Stomach (tissue), 19 donors: ENCODE measurements at places on chromosomes 4 and X. TPM values are rescaled to one million over a fixed set of nuclear protein-coding genes. Genes with fewer than 3 reads are reported as not detected.

The SMIM10L2A gene
- 1.7 TPM for total RNA-seq

The TCP11X2 gene
- total RNA-seq, result not detected

The TEX13D gene
- total RNA-seq, result not detected

The KLHL4 gene
- not detected for total RNA-seq

The ODAPH gene
- total RNA-seq, result not detected

The STOX2 gene
- 20.6 TPM for total RNA-seq

The MGST2 gene
- total RNA-seq, result 153 TPM

The BEX1 gene
- not detected for total RNA-seq

The TLR2 gene
- 0.29 TPM for total RNA-seq

The FRMD7 gene
- total RNA-seq, result not detected

The PDE5A gene
- total RNA-seq, result 87.9 TPM

The PGAM4 gene
- not detected for total RNA-seq

The TMEM144 gene
- total RNA-seq, result 2.2 TPM

The TMEM154 gene
- 5.5 TPM for total RNA-seq

The NALF2 gene
- total RNA-seq, result not detected

The UGT2B11 gene
- total RNA-seq, result 0.29 TPM

The SH3D19 gene
- 79.9 TPM for total RNA-seq

The TMEM150C gene
- total RNA-seq, result 8.4 TPM

The ZNF518B gene
- total RNA-seq, result 40.6 TPM

The FAM13A gene
- total RNA-seq, result 39.3 TPM

The TMSB15A gene
- not detected for total RNA-seq

The HGFAC gene
- total RNA-seq, result not detected

The NIPAL1 gene
- not detected for total RNA-seq

The ARAP2 gene
- total RNA-seq, result 25.4 TPM

The LANCL3 gene
- total RNA-seq, result 0.72 TPM

The MAGEA6 gene
- not detected for total RNA-seq

The PROM1 gene
- total RNA-seq, result 124 TPM

The TBCK gene
- 26.5 TPM for total RNA-seq

The ARMCX1 gene
- 72.8 TPM for total RNA-seq

The GPR82 gene
- total RNA-seq, result not detected

The UTP14A gene
- total RNA-seq, result 8.0 TPM

The USP26 gene
- not detected for total RNA-seq

The IGSF1 gene
- total RNA-seq, result not detected

The GC gene
- 5.5 TPM for total RNA-seq

The VEGFD gene
- total RNA-seq, result not detected

The SOWAHB gene
- 2.9 TPM for total RNA-seq

The TEX13C gene
- not detected for total RNA-seq

The DGAT2L6 gene
- not detected for total RNA-seq

The WNK3 gene
- 0.58 TPM for total RNA-seq

The ALB gene
- 101 TPM for total RNA-seq

The TRIM75 gene
- total RNA-seq, result not detected

The ADH4 gene
- total RNA-seq, result not detected

The NSUN7 gene
- 14.3 TPM for total RNA-seq

The C4orf51 gene
- not detected for total RNA-seq

The PASD1 gene
- not detected for total RNA-seq

The COX7B2 gene
- not detected for total RNA-seq

The CXCR3 gene
- not detected for total RNA-seq

The EPHA5 gene
- total RNA-seq, result not detected

The SPANXD gene
- total RNA-seq, result not detected

The RBMXL3 gene
- total RNA-seq, result not detected

The S100G gene
- not detected for total RNA-seq

The RENBP gene
- not detected for total RNA-seq
